Activated gamma-delta T cell treated with anti-CD3 and anti-CD28 coated beads, Interleukin-2, amount 50 U/mL, for 16 hours (primary cell): ENCODE measurements at places on chromosomes 6 and 20.

GRCh38 chr6:82893889-82894652 lies 171.6 kb downstream of the UBE3D start:
- no peak for DNase-seq

GRCh38 chr6:167094820-167095637 lies 27.9 kb upstream of the CCR6 start:
- no peak for DNase-seq

GRCh38 chr20:54029176-54029575 lies 41.2 kb downstream of the BCAS1 start:
- DNase-seq: no peak

DNA sequence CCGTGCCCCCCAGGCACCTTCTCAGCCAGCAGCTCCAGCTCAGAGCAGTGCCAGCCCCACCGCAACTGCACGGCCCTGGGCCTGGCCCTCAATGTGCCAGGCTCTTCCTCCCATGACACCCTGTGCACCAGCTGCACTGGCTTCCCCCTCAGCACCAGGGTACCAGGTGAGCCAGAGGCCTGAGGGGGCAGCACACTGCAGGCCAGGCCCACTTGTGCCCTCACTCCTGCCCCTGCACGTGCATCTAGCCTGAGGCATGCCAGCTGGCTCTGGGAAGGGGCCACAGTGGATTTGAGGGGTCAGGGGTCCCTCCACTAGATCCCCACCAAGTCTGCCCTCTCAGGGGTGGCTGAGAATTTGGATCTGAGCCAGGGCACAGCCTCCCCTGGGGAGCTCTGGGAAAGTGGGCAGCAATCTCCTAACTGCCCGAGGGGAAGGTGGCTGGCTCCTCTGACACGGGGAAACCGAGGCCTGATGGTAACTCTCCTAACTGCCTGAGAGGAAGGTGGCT lies 960 bp downstream of the TNFRSF6B start:
- no peak for DNase-seq

DNA sequence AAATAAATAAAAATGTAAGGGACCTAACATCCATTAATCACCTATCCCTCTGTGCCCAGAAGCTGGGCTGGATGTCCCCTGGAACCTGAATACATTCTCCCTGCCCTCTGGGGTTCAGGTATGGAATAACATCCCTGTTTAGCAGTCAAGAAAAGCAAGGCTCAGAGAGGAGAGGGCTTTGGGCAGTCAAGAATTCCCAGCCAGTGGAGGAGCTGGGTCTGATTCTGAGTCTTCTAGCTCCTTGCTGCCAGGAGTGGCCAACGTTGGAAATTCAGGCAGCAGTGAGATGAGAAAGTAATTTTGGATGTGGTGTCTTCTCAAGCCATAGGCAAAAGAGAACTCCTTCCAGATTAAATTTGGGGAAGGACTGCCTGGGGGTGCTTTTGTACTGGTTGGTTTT lies 42.6 kb upstream of the ZNFX1 start:
- no peak for DNase-seq

GRCh38 chr20:63252284-63252711 lies 2.0 kb downstream of the NKAIN4 start:
- no peak for DNase-seq

GRCh38 chr6:145241039-145241438 lies 494.3 kb downstream of the EPM2A start:
- no peak for DNase-seq
